Right ventricle myocardium superior (tissue), 1 donor: ENCODE measurements at places on chromosomes 12 and 14.

DNA sequence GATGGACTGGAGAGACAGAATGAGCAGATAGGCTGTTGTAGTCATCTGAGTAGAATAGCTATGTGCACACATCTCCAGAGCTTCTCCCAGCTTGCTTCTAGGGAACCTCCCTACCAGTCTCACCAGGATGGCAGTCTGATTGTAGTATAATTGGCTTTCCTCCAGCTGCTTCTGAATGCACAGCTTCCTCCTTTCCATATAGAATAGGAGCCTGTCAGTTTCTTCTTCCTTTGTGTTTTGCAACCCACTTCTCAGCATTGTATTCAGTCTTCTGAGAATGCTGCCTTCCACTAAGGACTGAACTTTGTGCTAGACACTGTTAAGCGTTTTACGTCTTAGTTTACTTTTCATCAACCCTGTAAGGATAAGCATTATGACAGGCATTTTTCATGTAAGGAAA is 2.2 kb upstream of the CSAD start:
- DNase-seq, result no peak

- DNase-seq, result peak; percentile 99
Measured at GRCh38 chr12:6470375-6471163, at the start of gene VAMP1. Gene VAMP1 (minus strand): TSS chr12:6470677. CDS start chr12:6470531, 146 bp downstream.

GRCh38 chr12:2462087-2462486 is 332.7 kb upstream of the FKBP4 start:
- DNase-seq, result no peak

DNA sequence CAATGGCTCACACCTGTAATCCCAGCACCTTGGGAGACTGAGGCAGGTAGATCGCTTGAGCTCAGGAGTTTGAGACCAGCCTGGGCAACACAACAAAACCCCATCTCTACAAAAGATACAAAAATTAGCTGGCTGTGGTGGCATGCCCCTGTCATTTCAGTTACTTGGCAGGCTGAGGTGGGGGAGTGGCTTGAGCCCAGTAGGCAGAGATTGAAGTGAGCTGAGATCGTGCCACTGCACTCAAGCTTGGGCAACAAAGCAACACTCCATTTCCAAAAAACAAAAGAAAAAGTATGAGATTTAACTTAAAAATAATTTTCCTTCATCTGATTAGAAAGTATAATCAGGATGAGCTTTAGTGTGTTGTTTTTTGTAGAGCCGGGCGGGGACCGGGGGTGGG is 47.9 kb upstream of the BCAT1 start:
- DNase-seq, result no peak

- no peak for DNase-seq
Measured at GRCh38 chr12:19757317-19757877, 318.1 kb downstream of the AEBP2 start.
